NCI-H146 (cell line): ENCODE measurements at places on chromosomes 1 and 21.

DNA sequence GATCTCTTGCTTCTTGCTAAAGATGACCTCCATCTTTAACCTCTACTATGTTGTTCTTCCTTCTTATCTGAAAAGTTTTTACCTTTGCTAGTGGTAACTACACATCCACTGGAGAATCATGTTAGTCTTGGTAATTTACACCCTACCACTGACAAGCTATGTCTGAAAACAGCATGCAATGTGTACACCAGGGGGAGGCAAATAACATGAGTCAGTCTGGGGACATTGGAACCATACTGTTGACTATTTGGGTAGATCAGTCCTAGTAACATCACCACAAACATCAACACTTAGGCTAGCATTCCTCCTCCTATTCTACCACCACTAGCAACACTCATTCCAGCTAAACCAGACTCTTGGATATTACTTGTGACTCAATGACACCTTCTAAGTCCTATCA lies 549.0 kb downstream of the KCNT2 start:
- no peak for DNase-seq

- DNase-seq = no peak
Measured at GRCh38 chr1:233086961-233087881, 136.8 kb downstream of the NTPCR start.

DNA sequence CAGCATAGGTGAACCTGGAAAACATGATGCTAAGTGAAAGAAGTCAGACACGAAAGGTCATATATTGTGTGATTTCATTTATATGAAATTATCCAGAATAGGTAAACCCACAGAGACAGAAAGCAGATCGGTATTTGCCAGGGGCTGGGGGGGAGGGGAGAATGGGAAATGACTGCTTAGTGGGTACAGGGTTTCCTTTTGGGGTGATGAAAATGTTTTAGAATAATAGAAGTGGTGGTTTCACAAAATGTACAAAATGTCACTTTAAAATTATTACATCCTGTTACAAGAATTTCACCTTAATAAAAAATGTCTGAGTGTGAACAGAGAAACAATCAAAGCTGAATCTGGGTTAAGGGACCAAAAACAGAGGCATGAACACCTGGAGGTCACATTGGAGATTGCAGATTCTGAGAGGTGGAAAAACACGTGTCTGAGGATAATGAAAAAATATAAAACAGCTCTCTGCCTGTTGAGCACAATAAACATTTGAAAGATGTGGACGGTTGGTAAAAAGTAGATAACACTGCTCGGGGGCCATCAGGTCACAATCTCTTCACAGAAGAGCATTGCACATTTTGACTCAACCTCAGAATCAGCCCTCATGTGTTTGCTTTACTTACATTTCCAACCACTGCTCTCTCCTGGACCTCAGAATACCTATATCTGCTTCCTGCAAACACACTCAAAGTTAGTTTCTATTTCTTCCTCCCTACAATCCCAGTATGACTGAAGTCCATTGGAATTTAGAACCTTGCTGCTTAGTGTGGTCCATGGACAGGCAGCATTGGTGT lies 3.2 kb downstream of the SLAMF6 start:
- DNase-seq = no peak

DNA sequence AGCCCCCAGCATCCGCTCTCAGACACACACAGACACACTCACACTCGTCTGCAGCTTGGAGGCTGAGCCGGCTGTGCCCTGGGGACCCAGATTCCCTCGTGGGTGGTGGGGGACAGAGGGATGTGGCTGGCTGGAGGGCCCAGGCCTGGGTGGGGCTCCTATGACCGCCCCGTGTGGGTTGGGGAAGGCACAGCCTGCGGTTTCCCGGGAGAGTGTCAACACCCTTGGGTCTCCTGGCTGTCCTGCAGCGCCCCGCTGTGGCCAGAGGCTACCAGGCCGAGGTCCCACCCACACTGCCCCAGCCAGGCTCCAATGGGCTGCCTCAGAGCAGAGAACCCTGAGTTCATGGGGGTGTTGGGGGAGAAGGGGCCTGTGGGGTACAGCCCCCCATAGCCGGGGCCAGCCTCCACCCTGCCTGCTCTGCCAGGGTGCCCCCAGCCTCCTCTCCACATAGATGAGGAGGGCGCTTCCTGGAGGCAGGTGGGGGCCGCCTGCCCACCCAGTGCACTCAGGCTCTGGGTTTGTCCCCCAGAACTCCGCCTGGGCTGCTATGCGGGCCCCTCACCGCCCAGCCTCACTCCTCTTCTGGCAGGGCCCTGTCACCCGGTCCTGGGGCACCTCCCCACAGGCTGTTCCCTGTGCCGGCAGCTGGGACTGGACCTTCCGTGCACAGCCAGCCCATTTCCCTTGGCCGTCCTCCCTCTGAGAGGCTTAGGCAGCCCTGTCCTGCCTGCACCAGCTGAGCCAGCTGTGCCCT lies at the start of gene TTC34:
Gene TTC34 (minus strand): TSS at position 159 of the 757 bp plus-strand sequence. CDS start 866 bp downstream, outside the sequence.
- no peak for DNase-seq

- DNase-seq = no peak
Measured at GRCh38 chr1:150092180-150092791, 24.7 kb downstream of the VPS45 start.

DNA sequence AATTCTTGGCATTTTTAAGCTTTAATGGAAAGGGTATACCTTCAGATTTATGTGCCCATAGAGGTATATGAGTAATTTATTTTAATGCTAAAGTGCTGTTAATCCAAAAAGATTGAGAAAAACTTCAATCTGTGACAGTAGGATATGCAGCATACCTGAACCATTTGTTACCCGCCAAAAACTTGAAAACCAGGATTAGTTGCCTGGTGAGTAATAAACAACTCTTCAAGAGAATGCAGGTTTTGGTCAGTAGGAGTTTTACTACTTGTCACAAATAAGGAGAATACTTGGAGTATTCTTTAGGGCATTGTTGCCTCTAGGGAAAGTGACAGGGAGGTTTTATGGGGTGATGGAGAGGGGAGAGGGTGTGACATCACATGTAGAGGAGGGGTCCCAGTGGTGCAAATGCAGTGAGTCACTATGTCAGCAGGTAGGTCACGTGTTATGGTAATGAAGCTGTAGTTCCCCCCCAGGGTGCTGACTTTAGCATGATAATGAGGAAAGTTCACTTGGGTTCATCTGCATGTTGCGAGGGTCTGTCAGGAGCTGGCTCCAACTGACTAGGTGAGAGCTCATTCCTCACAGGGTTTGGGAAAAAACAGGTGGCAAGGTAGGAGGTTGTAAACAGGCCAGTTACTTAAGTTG lies 23.1 kb downstream of the USP25 start:
- no peak for DNase-seq

DNA sequence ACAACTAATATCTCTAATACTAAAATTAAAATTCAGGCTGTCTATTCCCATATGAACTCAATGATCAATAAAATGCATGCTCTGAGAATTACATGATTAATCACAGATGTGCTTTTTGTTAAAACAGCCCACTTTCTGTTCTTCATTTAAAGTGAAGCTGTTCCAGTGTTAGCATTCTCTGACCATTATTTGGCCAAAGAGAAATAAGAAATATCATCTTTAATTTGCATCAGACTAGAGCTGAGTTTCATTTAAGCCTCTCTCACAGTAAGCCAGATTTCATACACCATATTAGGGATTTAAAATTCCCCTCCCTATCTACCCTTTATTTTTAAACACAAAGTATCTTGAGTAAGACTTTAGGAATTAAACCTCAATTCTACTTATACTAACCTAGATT lies 261.6 kb downstream of the TPR start:
- DNase-seq = no peak

GRCh38 chr1:18204575-18204974 lies 97.0 kb downstream of the IGSF21 start:
- no peak for DNase-seq

GRCh38 chr1:117237726-117238381 lies 27.1 kb upstream of the VTCN1 start:
- no peak for DNase-seq
